ENCODE measurements at places on chromosomes 2 and 18. TPM values are rescaled to one million over a fixed set of nuclear protein-coding genes. Genes with fewer than 3 reads are reported as not detected.
A peak's percentile ranks its signal among the peaks of the same experiment; 100 is the strongest.

- H3K36me3 ChIP-seq = no peaks in the 10 kb centered on the region
- H3K27me3 ChIP-seq = peaks cover 2% of the 10 kb centered on the region
- H3K4me3 ChIP-seq = no peak overlapping the region
- DNase-seq = no peak
Observed at GRCh38 chr2:228644199-228644598, 462.7 kb upstream of the SPHKAP start.

- peak overlapping the region; percentile 15 for H3K4me3 ChIP-seq
- H3K4me1 ChIP-seq = peaks cover 55% of the 10 kb centered on the region
- H3K27me3 ChIP-seq = peaks cover 4% of the 10 kb centered on the region
- peak; percentile 28 for DNase-seq
- H3K36me3 ChIP-seq = peaks cover 14% of the 10 kb centered on the region
Observed at GRCh38 chr2:237464757-237465391, 22.2 kb upstream of the MLPH start.

- no peak overlapping the region for H3K27ac ChIP-seq
- H3K4me3 ChIP-seq = no peak overlapping the region
- peaks cover 13% of the 10 kb centered on the region for H3K36me3 ChIP-seq
- H3K27me3 ChIP-seq = peaks cover 9% of the 10 kb centered on the region
- no peaks in the 10 kb centered on the region for H3K4me1 ChIP-seq
- DNase-seq = peak; percentile 3
Observed at GRCh38 chr18:13500869-13501542, 225.4 kb downstream of the FAM210A start.

Gene DYNAP
- not detected for total RNA-seq

Gene DLX2
- total RNA-seq = 8.9 TPM

Gene KRTCAP3
- 0.78 TPM for total RNA-seq

Gene NOSTRIN
- not detected for total RNA-seq

DNA sequence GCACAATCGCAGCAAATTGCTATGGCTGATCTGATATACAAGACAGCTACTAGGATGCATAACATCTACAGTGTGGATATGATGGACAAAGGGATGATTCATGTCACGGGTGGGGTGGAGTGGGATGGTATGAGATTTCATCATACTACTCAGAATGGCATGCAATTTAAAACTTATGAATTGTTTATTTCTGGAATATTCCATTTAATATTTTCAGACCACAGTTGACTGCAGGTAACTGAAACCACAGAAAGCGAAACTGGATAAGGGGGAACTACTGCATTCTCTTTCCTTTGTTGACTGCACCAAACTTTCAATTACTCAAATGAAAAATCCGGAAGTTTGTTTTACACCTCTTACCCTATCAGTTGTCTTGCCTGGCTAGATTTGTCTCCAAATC, 94.4 kb upstream of the NEUROD1 start:
- H3K27me3 ChIP-seq = no peaks in the 10 kb centered on the region
- H3K4me1 ChIP-seq = peaks cover 48% of the 10 kb centered on the region
- no peak for DNase-seq

- no peak for DNase-seq
- H3K27ac ChIP-seq = no peak overlapping the region
- H3K36me3 ChIP-seq = no peaks in the 10 kb centered on the region
- no peak overlapping the region for H3K4me3 ChIP-seq
- H3K4me1 ChIP-seq = no peaks in the 10 kb centered on the region
Observed at GRCh38 chr2:53170466-53170865, 597.1 kb upstream of the CHAC2 start.

DNA sequence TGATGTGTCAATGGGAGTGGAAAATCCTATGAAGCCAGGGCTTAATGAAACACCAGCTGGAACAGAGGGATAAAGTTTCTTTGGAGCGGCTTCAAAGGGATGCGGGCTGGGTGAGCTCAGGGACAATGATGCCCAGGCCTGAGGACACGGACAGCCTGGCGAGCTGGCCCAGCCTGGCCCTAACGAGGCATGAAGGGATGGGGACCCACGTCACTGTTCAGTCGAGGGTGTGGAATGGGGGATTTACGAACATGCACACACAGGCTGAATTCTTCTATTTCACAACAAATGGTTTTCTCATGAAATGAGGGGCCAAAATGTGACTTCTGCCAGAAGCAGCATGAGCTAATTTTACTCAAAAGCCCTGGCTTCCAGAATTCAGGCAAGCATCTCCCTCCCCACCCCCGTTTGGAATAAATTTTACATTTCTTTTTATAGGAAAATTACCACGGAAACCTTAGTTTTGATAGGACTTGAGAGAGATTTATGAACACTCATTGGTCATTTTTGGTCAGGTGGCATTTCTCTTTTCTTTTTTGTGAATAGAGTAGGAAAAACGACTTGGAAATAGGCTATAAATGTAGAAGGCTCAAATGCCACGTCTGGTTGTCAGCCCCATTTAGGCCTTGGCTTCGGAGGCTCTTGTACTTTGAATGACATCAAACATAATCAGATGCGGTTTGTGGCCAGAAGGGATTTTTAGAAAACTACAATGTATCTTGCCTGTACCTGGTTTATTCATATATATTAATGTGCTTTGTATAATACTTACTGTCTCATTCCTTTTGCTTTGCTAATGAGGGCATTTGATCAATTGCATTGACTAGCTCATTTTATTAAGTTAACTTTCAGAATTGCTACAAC, 893.8 kb upstream of the CELF4 start:
- no peaks in the 10 kb centered on the region for H3K4me1 ChIP-seq
- H3K27ac ChIP-seq = no peak overlapping the region
- no peaks in the 10 kb centered on the region for H3K27me3 ChIP-seq
- H3K36me3 ChIP-seq = peaks cover 3% of the 10 kb centered on the region
- H3K4me3 ChIP-seq = no peak overlapping the region
- no peak for DNase-seq

- DNase-seq = peak; percentile 88
- H3K4me1 ChIP-seq = peaks cover 12% of the 10 kb centered on the region
- H3K36me3 ChIP-seq = no peaks in the 10 kb centered on the region
- H3K27ac ChIP-seq = peak overlapping the region; percentile 60
Observed at GRCh38 chr2:30026091-30027055, 105.0 kb upstream of the ALK start.

Gene CRYGC
- not detected for total RNA-seq

Data from HFFc6 (cell line).